ENCODE measurements at places on chromosomes 16 and 17.

DNA sequence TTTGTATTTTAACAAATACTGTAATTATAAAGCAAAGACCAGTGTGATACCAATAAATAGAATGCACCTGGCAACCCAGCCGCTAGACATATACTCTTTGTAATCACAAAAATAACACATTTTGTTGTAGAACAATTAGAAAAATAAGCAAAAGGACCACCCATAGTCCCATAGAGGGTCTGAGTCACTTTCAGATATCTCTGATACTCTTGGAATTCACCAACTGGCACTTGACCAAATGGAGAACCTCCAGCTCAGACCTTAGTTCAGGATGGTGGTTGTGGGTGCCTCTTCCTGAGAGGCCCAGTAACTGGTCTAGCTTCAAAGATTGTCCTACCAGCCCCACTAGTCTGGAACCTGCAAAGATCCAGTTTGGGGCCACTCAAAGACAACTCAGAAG is 789 bp upstream of the TERF2 start:
- no peak for DNase-seq

DNA sequence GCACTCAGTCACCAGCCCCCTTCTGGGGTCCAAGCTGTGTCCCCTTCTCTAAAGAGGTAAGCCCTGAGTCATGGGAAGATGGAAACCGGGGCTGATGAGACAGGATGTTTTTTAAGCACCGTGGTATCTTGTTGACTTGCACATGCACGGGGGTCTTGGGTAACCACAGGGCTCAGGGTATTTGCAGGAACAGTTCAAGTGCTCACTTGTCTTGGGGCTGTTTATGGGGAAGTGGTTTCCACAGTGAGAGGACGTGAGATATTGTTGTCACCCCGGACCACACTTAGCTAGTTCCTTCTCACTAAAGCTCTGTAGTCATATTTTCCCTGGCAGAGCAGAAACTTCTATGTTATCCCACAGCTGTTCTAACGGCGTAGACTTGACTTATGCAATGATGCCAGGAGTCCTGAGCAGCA is 7.7 kb downstream of the CCL3L1 start:
- DNase-seq: no peak

DNA sequence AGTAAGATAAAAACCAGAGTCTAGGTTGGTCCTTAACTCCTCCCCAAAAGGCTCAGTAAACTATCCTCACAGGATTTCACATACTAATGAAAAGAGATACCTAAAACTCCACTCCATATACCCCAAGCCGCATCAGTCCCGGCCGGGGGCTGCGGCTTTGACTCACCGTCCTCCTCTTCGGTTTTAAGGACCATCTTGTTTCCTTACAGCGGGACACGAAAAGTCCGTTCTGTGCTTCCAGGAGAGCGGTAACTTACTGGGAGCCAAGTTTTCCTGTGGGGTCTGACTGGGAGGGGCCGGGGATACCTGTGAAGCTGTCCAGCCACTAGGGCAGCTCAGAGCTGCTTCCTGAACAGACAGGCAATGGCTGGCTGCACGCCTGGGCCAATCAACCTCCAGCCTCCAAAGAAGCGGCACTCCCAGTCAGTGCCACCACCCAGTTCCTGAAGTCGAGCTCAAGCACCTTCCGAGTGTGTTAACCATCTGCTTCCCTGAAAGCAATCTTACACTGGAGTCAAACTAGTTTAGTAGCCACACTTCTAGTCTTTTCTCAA is 45.5 kb downstream of the CYTH1 start:
- peak; percentile 64 for DNase-seq

GRCh38 chr17:19755821-19756510 is 7.9 kb upstream of the ALDH3A1 start:
- DNase-seq: no peak

DNA sequence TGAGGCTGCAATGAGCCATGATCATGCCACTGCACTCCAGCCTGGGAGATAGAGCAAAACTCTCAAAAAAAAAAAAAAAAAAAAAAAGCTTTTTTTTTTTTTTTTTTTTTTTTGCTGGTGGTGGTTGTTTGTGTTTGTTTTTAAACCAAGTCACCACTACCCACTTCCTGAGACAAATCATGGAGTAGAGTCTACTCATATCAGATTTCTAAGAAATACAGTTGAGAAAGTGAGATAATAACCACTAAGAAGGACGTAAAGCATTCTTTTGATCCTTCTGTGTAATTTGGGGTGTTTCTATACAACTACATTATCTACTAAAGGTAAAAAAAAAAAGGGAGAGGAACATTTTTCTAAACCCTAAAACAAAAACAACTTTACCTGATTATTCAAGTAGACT is 38.0 kb downstream of the AXIN2 start:
- no peak for DNase-seq

GRCh38 chr17:77214328-77214727 is 73.6 kb downstream of the SEC14L1 start:
- DNase-seq: no peak

DNA sequence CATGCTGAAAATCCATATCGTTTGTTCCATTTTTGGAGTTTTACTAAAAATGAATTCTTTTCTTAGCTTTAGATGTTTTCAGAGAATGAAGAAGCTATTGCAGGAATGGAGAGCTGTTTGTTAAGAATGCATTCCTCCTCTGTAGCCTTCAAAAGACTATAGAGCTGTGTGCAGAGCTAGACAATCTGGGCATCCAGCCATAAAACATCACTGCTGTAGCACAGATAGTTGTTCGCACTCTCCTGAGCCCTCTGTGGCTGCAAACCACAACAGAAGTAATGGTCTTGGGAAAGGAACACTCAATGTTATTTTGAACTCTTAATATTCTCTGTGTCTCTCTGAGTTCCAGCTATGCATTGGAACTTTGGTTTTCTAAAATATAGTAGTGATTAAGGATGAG is 4.9 kb downstream of the TNRC6C start:
- peak; percentile 29 for DNase-seq

- no peak for DNase-seq
Measured at GRCh38 chr17:81477173-81477572, 35.4 kb downstream of the ACTG1 start.

DNA sequence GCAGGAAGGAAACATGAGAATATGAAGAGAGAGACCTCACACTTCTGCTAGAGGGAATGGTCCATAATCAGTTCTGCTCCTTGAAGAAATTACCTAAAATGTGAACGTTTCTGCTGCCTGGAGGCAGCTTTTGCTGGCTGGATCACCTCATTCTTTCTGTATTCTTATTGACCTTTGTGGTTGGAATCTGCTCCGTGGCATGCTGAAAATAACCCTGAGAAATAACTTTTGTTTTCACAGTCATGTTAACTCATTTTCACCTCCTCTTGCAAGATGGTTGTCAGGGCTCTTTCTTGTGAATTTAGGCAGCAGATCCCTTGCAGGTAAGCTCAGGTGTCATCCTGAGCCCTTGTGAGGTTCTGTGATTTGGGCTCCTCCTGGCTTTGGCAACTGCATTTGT is 70.2 kb downstream of the IRF8 start:
- no peak for DNase-seq

DNA sequence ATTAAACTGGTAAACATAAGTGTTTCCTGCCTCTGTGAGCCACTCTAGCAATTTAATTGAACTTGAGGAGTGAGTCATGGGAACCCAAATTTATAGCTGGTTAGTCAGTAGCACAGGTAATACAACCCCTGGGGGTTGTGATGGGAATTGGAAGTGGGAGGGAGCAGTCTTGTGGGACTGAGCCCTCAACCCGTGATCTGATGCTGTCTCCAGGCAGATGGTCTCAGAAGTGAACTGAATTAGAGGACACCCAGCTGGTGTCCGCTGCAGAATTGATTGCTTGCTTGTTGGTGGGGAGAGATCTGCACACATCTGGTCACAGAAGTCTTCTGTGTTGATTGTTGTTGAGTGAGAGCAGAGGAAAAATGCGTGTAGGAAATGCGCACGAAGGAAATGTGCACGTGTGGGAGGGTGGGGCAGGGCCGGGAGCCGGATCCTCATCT is 7.7 kb upstream of the ST6GALNAC2 start:
- DNase-seq: no peak

DNA sequence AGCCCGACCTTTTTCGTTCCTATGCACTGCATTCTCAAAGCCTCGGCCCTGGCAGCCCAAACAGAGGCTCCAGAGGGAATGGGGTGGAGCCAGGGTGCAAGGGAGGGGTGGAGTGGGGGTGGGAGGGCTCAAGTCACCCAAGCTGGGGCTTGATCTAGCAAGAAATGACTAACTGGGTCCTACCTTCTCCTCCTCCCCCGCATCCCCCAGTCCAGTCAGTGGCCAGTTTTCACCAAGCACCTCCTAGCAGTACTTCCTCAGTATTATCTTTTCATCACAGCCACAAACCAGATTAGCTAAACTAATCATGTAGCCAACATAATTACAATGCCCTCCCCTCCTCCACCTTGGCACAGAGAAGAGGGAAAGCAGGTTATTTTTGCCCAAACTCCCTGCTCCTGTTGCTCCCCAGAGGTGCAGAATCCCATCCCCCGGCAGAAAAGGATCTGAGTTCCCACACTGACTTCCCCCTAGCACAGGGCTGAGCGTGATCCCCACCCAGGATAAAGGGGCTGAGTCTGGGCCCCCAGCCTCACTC is 2.2 kb downstream of the JUP start:
- DNase-seq: no peak

DNA sequence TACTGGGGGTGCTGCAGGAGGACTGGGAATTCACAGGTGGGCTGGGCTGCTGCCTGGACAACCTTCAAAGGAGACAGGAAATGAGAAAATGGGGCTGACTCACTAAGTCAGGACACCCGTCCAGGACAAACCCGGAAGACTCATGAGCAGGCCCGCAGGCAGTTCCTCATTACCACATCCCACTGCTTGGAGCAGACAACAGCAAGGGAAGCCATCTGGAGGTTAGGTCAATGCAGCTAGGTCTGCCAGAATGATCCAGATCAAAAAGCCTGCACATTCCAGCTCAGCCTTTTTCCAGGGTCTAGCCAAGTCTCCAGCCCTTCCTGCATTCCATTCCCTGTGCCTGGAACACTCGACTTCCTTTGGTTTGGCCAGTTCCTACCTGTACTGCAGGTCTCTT is 536.5 kb upstream of the CDH11 start:
- no peak for DNase-seq

DNA sequence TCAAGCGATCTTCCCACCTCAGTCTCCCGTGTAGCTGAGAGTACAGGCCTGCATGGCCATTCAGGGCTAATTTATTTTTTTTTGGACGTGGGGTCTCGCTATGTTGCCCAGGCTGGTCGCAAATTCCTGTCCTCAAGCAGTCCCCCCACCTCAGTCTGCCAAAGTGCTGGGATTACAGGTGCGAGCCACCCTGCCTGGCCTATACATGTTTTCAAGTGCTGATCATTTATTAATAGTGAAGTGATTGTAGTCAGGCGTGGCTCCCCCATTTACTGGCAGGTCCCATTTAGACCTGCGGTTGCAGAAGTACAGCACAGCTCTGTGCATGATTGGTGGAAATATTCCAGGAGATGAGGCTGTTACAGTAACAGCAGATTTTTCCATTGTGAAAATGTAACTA is 8.4 kb downstream of the FOXK2 start:
- no peak for DNase-seq

DNA sequence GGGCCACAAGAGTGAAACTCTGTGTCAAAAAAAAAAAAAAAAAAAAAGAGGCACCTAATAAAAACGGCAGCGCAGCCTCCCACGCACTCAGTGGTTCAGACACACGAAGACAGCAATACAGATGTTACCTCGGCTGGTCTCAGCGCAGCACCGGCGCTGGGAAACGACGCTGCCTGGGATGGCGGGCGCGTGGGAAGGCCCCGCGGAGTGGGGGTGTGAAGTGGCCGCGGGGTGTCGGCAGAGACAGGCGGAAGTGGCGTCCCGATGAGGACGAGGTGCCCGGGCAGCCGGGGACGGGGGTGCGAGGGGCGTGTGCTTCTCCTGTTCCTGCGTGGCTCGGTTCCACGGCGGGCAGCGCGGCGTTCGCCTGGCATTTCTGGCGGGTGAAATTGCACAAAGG is 179.4 kb downstream of the BANP start:
- DNase-seq: no peak

DNA sequence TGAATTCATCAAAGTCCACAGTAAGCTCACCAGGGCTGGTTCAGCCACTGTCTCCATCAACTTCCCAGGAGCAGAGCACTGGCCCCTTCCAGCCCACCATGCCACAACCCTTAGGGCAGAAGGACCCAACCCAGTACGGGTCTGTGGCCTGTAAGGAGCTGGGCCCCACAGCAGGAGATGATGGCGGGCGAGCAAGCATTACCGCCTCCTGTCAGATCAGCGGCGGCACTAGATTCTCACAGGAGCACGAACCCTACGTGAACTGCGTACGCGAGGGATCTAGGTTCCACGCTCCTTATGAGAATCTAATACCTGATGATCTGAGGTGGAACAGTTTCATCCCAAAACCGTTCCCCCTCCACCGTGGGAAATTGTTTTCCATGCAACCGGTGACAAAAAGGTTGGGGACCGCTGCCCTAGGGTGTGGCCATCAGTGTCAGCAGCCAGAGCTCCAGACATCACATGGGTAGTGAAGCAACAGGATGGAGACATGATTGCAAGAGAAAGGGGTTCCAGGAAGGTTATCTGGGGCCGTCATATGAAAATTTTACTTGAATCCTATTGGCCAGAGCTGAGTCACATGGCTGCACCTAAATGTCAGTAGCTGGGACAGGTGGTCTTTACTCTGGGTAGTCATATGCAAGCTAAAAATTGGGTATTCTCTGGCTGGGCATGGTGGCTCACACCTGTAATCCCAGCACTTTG is 12.4 kb upstream of the SLC25A19 start:
- DNase-seq: no peak

DNA sequence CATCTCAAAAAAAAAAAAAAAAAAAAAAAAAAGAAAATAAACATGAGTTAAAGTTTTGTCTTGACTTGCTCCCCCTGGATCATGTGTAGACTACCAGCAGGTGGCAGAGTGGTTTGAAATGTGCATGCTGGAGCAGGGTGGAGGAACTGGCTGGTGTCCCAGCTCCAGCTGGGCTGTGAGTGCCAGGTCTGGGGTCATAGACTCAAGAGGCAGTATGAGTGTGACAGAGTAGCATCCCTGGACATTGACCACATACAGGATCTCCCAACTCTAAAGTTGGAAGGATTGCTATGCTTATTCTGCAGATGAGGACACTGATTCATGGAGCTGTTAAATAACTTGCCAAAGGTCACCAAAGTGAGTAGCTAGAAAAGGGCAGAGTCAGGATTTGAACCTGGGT is 198.0 kb upstream of the MPHOSPH6 start:
- no peak for DNase-seq

- DNase-seq: no peak
Measured at GRCh38 chr17:4331614-4332013, 34.9 kb downstream of the UBE2G1 start.

DNA sequence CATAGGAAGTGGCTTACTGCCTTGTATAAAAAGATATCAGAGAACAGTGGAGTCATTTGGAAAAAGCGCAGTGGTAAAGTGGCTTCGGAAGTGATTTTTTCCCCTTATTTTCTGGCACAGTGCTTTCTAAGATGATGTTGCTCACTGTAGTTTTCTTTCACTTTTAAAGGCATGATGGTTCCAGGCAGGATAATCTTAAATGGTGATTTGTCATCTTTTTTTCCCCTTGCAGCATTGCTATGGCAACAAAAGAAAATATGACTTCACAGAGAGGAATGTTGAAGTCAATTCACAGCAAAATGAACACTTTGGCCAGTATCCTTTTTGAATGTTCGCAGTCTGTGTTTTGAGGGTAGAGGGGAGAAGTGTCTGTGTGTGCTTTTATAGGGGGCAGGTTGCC is 42.5 kb downstream of the GOSR1 start:
- no peak for DNase-seq

GRCh38 chr16:86016201-86016965 is 117.4 kb downstream of the IRF8 start:
- no peak for DNase-seq

All from effector CD4-positive, alpha-beta T cell (primary cell).